Urothelium cell line (cell line): ENCODE measurements at places on chromosomes 7 and 10.
A peak's percentile ranks its signal among the peaks of the same experiment; 100 is the strongest.

DNA sequence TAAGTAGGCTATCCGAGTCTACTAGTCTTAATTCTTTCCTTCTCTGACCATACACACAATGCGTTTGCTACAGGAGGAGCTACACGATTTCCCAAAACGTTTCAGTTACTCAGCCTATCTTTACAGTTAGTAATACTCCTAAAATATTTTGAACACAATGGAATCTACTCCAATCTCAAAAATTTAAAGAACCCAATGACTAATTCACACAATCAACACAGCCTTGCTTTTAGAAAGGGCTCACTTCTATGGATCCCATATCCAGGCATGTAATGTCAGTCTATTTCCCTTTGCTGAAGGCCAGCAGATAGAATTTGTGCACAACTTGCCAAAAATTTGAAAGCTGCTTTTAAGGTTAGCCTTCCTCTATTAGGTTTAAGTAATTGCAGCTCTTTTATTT lies 107.2 kb downstream of the VPS41 start:
- no peak for DNase-seq

DNA sequence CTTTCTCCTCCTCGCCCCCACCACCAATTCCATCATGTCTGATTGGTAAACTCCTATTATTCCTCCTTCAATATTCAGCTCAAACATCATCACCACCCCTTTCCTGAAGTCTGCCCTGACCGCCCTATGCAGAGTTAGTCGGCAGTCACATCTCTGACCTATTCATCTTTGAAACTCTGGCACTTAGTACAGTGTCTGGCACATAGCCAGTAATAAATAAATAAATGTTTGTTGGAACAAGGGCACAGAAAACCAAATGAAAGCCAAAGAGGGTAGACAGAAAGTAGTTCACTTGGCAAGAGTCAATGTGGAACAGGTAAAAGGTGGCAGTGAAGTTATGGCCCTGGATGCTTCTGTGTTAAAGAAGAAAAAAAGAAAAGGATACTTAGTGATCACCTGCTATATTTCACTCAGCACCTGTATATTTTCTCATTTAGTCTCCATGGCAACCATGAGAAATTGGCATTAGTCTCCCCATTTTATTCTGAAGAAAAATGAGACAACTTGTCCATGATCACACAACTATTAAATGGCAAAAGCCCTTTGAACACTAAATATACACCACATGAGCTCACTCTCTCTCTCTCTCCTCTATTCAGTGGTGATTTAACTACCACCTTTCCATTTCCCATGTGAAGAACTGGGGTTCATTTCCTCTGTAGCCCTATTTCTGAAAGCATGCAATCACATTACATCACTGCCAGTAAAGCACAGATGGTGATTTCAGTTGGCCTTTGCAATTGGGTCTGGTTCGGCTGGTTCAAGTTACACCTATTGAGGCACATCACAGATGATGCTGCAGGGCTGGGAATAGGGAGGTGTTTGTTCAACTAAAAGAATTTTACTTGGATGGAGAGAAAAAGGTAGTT lies 25.3 kb downstream of the CHCHD3 start:
- DNase-seq: no peak

DNA sequence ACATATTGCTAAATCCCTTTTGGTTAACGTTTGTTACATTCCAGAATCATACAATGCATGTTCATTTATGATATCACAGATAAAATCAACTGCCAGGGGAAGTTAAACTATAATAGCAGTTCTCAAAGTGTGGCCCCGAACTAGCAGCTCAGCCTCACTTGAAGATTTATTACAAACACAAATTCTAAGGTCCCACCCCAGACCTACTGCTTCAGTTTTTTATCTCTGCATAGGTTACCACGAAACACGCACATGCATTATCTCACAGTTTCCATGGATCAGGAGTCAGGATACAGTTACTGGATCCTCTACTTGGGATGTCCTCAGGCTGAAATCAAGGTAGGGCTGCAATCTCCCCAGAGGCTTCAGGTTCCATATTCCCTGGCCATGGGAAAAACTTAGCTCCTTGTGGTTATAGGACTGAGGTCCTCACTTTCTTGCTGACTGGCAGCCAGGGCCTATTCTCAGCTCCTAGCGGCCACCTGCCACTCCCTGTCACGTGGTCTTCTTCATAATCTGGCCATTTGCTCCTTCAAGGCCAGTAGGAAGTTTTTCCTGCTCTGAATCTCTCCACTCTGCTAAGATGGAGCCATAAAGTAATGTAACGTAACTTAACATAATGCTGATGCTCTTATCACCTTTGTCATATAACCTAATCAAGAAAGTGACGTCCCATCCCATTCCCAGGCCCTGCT lies 50.5 kb upstream of the YAE1 start:
- DNase-seq: no peak

GRCh38 chr10:101968940-101969321 lies 87.0 kb downstream of the ARMH3 start:
- no peak for DNase-seq

DNA sequence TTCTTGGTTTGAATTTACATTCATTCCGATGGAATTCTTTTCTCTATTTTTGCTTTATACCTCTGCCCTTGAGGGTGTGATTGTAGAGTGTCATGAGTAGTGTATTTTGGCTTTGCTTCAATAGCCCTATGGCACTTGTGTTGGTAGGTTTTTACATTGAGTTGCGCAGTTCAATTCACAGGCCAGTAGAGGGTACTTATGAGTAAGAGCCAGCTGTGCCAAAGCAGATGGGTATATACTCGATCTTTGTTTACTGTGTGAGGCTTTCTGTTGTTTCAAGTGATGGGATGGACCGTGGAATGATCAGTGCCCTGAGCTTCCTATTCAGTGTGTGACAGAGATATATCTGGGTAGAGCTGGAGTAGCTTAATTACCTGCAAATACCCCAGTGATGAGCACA lies 4.3 kb upstream of the AKR1C3 start:
- no peak for DNase-seq

GRCh38 chr7:100801833-100802568 lies 25.3 kb downstream of the EPHB4 start:
- DNase-seq: peak; percentile 100

- no peak for DNase-seq
These were observed 2.2 kb downstream of the BHLHA15 start for GRCh38 chr7:98213296-98213887.

DNA sequence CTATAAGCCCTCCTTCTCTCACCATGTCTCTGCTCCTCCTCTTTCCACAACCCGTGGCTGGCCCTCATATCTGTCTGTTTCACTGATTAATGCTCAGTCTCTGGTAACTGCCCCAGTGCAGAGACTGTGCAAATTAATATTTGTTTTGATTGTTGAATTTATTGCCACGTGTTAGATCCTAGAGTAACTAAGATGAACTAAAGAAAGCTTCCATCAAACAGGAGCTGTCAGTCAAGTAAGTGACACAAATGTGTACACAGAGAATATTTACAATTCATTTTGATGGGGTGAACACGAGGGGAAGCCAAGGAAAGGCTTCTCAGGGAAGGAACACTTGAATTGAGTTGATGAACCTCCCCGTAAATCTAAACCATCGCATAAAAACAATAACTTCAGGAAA lies 182.5 kb downstream of the BAMBI start:
- DNase-seq: no peak

DNA sequence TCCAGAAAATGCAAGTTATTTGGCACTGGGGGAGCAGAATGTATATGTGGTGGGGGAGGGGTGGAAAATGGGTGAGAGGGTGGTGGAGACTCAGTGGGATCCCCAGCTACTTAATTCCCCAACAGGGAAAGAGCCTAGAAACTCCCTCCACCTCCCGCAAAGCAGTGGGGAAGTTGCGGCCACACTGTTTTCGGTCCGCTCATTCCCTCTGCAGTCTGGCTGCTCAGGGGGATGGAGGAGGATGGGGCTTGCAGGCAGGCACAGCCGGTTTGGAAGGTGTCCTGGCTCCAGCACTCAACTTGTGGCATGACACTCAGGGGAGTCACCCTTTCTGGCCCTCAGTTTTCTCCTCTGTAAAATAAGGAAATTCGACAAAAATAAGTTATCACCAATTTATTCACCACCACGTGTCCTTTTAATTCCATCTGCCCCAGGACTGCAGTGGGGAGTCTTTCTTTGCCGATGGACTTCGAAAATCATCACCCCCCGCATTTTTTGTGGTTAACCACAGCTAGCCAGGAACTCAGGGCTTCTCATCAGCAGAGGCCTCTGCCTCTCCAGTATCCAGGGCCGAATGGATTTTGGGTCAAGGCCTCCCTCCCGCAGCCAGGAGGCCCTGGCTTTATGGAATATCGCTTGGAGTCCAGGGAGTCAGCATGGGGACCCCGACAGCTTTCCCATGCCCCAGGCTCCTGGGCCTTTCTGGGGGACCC lies 1.6 kb upstream of the HTRA1 start:
- DNase-seq: peak; percentile 33

DNA sequence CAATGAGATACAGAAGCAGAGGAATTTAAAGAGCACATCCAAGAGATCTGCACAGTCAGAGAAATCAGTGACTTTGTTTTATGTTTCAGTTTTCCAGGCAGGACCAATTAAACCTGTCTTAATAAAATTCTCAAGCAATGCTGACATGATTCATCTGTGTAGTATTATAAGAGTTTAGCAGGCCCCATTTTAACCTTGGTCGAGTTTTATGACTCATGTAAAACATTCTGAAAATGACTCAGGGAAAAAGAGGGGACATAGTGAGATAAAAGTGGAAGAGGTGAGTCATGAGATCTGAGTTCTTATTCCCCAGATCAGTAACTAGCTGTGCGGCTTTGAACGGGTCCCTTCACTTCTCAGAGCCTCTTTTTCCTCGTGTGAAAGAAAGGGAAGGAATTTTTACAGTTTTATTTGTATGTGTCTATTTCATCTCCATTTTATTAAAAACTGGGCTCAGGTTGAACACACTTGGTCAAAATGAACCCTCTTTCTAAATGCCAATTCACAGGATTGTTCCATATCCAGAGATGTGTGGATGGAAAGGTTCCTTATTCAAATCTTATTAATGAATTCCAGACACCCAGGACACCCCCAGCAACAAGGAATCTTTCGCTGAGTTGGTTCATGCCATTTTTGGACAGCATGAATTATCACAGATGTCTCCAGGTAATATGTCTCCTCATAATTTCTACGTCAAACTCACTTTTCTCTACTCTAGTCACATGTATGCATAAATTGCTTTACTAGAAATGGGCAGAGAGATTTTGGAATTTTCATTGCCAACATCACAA lies 143.2 kb downstream of the JAZF1 start:
- peak; percentile 80 for DNase-seq

GRCh38 chr7:153072806-153073205 lies 313.3 kb downstream of the ACTR3B start:
- no peak for DNase-seq

GRCh38 chr7:36827726-36828703 lies 103.7 kb upstream of the AOAH start:
- no peak for DNase-seq

- DNase-seq: peak; percentile 24
These were observed 69.0 kb downstream of the CASD1 start for GRCh38 chr7:94578614-94579013.

DNA sequence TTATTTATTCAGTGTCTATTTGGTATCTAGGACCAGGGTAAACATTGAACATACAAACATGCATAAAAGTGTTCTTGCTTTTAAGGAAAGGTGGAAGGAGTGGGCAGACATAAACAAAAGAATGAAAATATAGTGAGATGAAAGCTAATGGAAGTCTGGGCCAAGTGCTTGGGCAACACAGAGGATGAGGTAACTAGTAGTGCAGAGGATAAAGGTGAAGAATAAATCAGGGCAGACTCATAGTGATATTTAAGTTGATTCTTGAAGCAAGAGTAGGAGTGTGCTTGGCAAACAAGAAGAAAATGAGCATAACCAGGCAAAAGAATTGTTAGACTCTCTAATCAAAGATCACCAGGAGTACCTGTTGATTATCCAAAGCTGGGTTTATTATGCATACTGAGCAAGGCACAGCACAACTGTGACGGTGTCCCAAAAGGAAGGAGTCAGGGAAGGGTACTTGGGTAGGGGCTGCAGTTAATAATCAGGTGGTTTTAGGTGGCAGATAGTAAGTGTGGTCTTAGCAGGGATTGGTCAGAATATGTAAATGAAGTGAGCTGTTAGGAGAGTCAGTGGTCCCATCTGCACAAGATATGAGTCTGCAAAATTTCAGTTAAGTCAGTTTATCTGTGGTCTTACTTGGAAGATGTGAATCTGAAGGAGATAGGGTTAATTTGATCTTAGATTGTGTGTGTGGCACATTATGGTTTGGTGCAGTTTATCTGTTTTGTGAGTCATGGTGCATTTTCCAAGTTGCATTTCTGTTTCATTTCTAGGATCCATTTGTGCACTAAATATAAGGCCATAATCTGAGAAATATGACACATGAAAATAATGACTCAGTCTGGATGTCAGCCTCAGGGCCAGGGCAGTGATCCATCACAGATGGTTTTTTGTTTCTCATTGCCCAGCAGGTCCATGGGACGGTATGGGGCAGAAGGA lies 30.6 kb upstream of the TAX1BP1 start:
- no peak for DNase-seq

- DNase-seq: no peak
These were observed 51.7 kb upstream of the FZD1 start for GRCh38 chr7:91212582-91212981.

- no peak for DNase-seq
These were observed 33.8 kb downstream of the MAP3K8 start for GRCh38 chr10:30467651-30468338.

DNA sequence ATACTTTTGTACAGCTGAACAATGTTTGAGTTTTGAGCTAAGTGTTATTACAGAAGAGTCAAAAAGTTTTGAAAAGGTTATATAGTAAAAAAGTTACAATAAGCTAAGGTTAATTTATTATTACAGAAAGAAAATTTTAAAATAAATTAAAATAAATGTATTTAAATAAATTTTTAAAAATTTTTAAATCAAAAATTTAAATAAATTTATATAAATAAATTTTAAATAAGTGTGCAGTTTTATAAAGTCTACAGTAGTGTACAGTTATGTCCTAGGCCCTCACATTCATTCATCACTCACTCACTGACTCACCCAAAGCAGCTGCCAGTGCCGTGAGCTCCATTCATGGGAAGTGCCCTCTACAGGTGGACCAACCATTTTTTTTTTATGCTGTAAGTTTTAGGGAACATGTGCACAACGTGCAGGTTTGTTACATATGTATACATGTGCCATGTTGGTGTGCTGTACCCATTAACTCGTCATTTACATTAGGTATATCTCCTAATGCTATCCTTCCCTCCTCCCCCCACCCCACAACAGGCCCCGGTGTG lies 462.9 kb upstream of the ZMIZ1 start:
- DNase-seq: peak; percentile 36

- no peak for DNase-seq
These were observed 5.1 kb downstream of the UBE2H start for GRCh38 chr7:129947701-129948100.
